ENCODE measurements at places on chromosomes 2 and 18.

DNA sequence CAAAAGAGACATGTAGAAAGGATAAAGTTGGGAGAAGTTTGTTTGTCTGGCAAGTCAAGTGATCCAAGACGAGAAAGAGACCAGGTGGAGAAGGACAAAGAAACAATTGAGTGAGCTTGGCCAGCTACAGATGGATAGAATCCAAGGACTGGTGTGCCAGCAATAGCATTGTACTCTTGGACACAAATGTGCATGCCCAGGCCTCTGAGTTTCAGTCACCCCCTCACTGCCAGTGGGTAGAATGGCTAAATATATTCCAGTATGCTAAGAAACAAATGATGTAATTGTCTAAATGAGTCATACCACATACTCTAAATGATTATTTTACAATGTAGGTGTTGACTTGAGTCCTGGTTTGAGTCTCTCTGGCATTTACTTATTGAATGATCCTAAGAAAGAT, 881.3 kb downstream of the LRRTM4 start:
- no peak for DNase-seq

DNA sequence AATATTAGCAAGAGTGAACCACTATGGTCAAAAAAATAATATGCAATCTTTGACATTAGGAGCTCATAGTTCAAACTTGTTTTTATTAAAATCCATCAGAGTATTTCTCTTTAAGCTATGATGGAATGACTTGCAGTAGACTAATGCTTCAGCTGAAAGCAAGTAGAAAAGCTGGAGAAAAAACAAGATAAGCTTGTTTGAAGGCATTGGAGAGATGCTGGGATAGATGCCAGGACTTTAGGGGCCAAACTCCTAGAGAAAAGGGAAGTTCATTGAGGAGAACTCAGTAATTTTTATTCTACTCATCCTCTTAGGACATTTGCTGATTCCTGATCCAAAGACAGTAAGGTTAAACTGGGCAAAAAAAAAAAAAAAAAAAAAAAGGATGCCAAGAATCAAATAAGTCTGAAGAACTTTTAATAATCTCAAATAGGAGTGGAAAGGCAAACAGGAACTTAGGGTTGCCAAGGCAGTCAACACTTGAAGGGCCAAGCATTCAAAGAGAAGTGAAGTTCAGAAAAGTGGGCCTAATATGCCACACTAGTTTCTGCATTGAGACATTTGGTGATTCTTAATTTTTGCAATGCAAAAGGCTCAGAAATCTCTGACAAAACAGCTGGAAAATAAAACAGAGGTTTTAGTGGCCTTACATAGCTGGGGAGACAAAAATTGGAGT, 19.7 kb upstream of the AFF3 start:
- no peak for DNase-seq

GRCh38 chr2:78561876-78562275, 463.6 kb upstream of the REG3G start:
- DNase-seq, result no peak

DNA sequence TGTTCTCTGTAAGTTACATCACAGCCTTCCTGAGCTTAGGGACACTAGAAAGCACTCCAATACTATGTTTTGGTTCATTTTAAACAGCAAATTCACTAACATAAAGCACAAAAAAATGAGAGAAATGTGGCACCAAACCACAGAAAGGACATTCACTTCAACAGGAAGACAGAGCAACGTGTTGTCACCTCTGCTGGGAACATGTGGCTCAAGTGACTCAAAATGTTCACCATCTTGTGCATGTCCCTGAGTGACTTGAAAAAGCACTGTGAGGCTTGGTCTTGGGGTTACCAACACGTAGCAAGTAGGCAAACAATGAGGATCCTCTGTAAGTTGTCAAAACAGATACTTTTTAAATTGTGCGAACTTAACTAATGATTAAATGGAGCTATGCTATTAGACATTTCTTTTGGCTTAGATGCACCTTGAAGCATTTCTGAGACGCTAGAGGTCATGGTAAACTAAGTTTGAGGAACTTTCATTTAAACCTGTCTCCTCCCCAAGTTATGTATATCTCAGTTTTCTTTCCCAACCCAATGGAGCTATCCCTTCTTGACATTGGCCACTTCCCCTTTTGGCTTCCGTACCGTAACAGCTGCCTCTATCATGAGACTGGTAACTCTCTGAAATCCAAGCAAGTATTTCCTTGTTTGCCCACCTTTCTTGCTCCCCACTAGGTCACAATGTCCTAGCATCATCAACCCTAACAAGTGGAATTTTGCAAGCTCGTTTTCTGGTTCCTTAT, 14.0 kb upstream of the ST6GAL2 start:
- DNase-seq, result no peak

DNA sequence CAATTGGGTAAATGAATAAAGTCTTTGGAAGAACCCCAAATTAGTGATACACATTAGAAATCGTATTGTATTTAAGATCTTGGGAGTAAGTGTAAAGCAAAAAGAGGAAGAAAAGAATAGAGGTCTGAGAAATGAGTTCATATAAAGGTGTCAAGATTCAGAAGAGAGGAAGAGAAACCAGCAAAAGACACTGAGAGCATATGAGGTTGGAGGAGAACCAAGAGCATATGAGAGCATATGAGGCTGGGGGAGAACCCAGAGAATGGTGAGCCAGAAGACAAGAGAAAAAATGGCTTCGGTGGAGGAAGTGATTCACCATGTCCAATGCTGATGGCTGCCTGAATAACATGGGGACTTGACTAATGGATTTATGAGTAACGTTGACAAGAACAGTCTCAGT, 620.1 kb upstream of the GCFC2 start:
- DNase-seq, result no peak

DNA sequence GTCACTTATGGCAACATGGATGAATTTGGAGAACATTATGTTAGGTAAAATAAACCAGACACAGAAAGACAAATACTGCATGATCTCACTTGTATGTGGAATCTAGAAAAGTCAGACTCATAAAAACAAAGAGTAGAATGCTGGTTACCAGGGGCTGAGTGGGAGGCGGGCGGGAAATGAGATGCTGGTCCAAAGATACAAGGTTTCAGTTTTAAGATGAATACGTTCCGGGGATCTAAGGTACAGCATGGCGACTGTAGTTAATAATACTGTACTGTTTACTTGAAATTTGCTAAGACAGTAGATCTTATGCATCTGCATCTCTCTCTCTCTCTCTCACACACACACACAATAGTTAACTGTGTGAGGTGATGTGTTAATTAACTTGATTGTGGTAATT, 14.2 kb downstream of the FAM110C start:
- DNase-seq, result no peak

DNA sequence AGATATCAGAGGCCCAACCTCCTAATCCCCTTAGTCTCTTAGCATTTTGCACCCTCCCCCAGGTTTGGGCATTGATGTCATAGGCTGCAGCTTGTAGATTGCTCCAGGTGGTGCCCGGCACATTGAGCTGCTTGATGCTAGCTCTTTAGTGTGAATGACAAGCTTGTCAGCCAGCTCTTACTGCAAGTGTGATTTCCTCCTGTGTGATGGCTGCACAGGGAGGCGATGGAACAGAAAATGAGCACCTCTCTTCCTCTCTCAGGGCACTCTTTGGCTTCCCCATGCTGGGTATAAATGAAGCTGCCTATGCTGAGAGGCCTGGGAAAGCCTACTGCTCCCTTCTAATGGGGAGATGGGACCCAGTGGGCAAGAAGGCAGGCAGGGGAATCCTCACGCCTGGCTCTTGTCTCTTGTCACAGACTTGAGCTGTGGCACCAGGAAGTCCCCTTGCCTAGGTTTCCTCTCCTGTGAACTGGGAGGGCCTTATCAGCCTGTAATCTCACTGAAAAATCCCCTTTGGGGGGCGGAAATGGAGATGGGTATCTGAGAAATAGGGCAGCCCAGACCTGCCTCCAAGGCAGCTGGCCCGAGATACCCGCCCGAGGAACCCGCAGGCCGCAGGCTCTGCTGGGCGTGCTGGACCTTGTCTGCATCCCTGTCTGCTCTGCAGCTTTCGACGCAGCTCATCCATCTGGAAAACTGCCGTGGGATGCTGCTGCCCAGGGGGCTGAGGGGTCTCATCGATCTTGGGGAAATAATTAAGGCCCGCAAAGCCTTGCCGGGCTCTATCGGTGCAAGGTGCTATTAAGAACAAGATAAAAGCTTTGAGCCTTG, 163.5 kb upstream of the CXCR4 start:
- DNase-seq, result no peak

DNA sequence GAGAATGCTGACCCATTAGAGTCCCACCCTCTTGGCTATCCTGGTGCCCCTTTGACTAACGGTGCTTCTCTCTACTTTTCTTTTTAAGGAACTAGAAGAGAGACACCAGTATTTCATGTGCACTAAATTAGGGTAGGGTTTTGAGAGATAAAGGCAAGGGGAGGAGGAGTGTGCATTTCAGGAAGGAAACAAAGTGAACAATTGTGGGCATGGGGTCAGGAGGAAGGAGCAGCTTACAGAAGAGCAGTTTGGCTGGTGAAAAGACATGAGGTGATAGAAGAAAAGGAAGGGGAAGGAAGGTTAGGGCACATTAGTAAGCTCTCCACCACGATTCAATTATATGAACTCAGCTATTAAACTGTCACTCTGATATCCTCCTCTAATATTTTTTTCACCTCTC, 105.8 kb upstream of the CTAGE1 start:
- DNase-seq, result no peak

GRCh38 chr2:13581471-13581870, 864.7 kb downstream of the TRIB2 start:
- no peak for DNase-seq

- peak; percentile 90 for DNase-seq
Measured at GRCh38 chr2:190469771-190470170, 61.6 kb downstream of the MFSD6 start.

DNA sequence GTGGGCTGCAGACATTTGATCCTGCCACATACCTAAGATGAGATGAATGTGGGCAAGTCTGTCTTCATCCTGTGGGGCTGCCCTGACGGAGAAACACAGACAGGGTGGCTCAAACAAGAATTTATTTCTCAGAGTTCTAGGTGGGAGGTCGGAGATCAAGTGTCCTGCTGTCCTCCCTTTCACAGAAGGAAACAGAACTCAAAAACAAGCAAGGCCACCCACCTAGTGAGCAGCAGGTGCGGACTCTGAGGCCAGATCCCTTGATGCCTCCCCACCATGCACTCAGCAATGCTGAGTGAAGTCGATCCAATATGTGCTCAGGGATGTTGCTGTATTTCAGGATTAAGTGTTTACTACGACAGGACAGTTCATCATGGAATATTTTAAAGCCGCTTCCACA, 63.0 kb upstream of the SNTG2 start:
- DNase-seq, result no peak
